ENCODE measurements at places on chromosomes 12 and 14.

DNA sequence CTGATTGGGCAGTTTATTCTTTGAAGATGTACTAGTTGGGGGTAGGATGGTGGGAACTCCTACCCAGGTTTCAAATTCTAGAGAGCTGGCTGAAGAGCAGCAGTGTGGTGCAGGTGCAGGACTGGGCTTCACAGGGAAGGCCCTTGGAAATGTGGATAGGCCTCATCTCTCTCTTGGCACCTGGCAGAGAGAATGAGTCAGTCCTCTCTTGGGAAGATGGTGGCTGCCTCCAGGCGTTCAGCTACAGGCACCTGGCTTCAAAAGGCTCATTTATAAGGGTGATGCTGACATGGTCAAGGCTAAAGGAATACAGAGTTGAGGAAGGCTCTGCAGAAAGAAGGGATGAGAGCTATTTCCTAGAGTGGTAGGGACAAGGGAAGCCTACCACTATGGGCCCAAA lies 179.7 kb upstream of the VASH1 start:
- DNase-seq: no peak

- no peak for DNase-seq
Measured at GRCh38 chr14:75519826-75520728, 2.2 kb upstream of the BATF start.

- no peak for DNase-seq
Measured at GRCh38 chr12:41234692-41235091, 46.6 kb downstream of the PDZRN4 start.

GRCh38 chr12:29158115-29158763 lies 9.2 kb downstream of the FAR2 start:
- DNase-seq: peak; percentile 11

- no peak for DNase-seq
Measured at GRCh38 chr12:92042791-92043531, 102.7 kb downstream of the BTG1 start.

GRCh38 chr14:91925001-91925726 lies 22.3 kb downstream of the FBLN5 start:
- no peak for DNase-seq

- no peak for DNase-seq
Measured at GRCh38 chr12:4438834-4439596, 6.6 kb downstream of the FGF6 start.

- no peak for DNase-seq
Measured at GRCh38 chr12:79508622-79509021, 182.1 kb downstream of the PAWR start.

DNA sequence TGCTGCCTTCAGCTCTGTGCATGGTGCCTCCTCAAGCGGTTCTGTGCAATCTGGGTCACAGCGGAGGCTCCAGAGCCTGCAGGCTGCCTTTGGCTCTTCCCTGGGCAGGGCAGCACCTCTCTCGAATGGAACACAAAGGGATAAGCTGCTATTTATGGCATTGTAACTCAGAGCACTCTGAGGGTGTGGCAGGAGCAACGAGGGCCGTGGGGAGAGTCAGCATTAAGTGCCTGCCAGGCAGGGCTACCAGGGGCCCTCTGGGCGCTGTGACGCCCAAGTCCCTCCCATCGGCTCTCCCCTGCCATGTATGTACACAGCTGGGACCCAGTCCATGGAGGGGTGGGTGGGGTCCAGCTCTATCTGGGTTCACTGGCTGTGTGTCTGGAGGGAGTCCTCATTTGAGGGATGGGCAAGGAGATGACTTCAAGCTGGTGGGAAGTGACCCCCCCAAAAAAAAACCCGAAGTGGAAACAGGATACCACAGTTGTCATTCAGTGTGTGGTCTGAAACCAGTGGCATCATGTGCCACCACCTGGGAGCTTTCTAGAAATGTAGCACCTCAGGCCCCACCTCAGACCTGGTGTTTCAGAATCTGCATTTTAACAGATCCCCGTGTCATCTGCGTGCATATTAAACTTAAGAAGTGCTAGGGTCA lies 44.0 kb upstream of the OAS1 start:
- DNase-seq: no peak

DNA sequence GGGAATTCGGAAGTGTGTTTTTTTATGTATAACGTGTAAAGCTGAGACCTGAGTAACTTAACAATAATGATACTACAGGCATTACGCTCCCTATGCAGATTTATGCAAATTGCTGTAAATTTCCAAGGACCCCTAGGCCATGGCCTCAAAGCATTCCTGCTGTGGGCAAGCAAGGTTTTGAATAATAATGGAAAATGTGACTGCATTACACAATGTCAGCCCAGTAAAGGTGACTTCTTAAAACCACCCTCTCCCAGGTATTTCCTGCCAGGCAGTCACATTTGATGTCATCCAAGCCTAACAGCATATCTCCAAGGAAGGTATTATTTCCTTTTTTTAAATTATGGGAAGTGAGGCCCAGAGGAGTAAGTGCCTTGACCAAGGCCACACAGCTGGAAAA lies 621.0 kb downstream of the BCL11B start:
- DNase-seq: no peak

DNA sequence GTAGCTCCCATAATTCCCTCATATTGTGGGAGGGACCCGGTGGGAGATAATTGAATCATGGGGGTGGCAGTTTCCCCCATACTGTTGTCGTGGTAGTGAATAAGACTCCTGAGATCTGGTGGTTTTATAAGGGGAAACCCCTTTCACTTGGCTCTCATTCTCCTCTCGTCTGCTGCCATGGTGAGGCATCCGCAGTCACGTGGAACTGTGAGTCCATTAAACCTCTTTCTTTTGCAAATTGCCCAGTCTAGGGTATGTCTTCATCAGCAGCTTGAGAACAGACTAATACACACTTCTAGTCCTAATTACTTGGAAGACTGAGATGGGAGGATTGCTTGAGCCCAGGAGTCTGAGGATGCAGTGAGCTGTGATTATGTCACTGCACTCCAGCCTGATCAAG lies 64.4 kb downstream of the TMX1 start:
- no peak for DNase-seq

DNA sequence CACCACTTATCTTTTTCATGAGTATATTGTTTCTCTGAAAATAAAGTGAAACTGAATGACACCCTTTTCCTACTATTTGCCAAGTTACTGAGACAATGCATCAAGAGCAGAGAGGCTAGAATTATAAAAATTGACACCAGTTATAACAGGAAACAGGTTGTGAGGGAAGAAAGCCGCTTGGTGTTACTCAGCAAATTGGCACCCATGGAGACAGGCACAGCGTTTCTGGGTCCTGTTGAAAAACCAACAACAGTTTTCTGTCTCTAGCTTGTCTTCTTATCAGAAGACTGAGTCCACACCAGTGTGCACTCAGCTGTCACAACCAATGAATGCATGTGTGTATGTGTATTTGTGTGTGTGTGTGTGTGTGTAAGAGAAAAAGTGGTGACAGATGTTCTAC lies 267.7 kb downstream of the KCNH5 start:
- DNase-seq: no peak

GRCh38 chr14:54102530-54102929 lies 145.9 kb upstream of the BMP4 start:
- DNase-seq: no peak

DNA sequence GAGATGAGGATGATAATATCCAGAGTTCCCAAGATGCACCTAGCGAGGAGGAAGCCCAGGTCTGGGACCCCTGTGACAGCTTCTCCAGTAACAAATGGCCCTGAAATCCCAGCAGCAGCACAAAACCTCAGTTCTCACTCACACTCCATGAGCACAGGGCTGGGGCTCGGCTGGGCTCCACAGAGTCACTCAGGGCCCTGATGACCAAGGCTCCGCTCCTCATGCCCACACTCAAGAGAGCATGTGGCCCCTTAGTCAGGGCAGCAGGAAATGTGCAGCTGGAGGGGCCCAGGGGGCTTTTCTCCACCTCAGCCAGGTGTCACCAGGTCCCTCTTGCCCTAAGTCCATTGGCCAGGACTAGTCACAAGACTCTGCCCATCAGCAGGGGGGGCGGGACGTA lies 242.7 kb upstream of the SFSWAP start:
- DNase-seq: no peak

DNA sequence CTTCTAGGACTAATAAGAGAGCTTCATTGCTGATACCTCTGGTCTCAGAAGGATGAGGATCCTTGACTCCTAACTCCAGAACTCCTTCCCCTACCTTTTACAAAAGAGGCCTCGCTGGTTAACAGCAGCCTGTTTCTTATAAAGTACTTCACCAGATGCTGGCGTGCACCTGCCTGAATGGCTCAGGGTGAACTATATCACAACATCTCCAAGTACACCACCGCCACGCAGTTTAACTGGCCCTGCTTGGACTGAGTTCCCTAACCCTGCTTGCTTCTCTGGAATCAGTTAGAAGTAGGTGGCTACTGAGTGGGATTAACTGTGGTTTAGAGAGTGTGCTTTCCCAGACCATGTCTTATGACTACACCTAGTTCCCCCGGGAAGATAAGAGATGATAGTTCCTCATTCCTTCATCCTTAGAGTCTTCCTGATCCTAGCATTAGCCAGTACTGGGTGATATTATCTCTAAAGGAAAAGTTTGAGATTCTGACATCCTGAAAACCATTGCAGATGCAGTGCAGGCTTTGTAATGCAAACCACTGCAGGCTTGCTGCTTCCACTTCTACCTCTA lies 3.0 kb downstream of the FOXJ2 start:
- DNase-seq: no peak

DNA sequence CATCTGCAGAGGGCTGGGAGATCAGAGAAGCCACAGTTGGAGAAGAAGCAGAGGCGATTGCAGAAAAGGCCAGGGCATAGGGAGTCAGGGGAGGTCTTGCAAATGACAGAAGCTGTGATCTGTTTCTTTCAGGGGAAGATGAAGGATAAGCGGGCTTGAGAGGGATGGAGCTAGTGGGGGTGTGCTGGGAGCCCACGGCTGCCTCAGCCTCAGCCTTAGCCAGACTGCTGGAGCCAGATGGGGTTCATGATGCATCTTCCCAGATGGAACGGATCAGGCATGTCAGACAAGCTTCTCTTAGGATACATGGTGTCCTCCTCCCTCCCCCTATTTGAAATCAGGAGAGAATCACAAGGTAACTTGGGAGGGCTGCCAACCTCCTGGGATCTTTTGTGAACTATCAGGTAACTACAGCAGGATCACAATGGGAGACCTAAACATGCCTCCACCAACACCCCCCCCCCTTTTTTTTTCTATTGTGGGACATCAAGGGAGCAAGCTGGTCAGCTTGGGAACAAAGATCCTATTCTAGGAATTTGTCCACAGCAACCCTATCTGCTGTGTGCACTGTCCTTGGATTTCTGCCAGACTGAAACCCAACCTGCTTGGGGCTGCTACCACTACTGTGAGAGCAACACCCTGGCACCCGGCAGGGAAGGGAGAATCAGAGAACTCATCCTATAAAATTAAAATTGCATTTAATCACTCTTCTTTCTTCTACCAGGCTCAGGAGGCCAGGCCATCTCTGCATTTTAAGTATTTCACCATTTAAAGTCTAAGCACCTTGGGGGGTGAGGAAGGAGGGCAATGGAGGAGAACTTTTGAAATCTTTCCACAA lies 10.7 kb upstream of the ATP2A2 start:
- peak; percentile 35 for DNase-seq

GRCh38 chr12:8946733-8947132 lies 2.7 kb downstream of the M6PR start:
- DNase-seq: no peak

- no peak for DNase-seq
Measured at GRCh38 chr12:91935296-91935695, 210.3 kb downstream of the BTG1 start.

- DNase-seq: no peak
Measured at GRCh38 chr14:50049703-50050570, 66.4 kb downstream of the VCPKMT start.

DNA sequence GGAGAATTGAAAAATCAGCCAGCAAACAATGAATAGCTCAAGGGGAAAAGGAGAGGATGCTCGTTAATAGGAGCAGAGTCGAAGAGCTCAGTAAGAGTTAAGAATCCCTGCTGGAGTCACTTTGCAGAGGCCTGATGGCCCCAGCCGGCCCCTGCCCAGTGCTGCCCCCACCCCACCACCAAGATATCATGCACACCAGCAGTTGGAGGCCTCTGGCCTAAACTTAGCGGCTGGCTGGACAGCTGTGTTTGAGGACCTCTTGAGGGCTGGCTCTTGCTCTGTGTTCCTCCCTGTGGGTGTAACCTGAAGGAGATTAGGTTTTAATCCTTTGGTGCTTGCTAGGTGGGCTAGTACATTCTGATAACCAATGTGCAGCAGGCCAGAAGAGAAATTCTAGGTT lies 142.0 kb downstream of the PLXNC1 start:
- DNase-seq: no peak

- DNase-seq: no peak
Measured at GRCh38 chr14:71597955-71598660, 334.1 kb upstream of the RGS6 start.

DNA sequence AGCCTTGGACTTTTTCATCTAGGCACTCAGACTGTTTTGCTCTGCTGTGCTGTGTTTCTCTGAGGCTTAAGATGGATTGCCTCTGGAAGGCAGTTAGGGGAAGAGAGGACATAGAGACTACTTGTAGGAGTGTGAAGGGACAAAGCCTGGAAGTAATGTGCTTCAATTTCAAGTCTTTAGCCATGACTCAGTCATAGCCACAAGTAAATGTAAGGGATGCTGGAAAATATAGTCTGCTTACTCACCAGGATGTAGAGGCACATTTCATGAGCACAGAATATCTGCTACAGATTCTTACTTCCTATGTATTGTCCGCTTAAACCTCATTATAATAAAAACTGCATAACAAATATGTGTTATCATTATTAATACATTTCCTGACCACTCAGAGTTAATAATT lies 794.3 kb upstream of the NOVA1 start:
- DNase-seq: no peak

GRCh38 chr12:12791756-12792369 lies 6.4 kb downstream of the APOLD1 start:
- DNase-seq: no peak

DNA sequence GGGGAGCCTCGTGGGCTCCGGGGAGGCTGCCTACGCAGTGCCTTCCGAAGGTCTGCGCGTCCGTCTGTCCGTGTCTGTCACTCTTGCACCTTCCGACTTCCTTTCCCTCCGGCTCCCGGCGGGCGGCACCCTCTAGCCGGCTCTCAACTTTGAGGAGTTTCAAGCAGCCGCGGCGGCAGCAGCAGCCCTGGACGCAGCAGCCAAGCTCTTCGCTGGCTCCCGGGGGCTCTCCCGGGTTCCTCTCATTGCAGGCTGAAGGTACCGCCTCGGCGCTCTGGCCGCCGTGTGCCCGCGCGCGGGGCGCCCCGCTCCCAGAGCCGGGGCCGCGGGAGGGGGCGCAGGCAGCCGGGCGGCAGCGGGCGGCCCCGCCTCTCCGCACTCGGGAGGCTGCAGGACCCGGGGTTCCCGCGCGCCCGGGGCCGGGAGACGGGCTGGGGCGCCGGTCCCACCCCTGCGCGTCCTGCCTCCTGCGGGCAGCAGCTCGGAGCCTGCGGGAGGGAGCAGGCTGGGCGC lies at the start of the genes AMIGO2 and PCED1B:
AMIGO2 (minus strand) TSS at position 492 of the 513 bp plus-strand sequence. CDS start 957 bp downstream, outside the sequence.
PCED1B (plus strand) TSS at position 154 of the 513 bp plus-strand sequence. CDS start 155,443 bp downstream, outside the sequence.
- DNase-seq: no peak

DNA sequence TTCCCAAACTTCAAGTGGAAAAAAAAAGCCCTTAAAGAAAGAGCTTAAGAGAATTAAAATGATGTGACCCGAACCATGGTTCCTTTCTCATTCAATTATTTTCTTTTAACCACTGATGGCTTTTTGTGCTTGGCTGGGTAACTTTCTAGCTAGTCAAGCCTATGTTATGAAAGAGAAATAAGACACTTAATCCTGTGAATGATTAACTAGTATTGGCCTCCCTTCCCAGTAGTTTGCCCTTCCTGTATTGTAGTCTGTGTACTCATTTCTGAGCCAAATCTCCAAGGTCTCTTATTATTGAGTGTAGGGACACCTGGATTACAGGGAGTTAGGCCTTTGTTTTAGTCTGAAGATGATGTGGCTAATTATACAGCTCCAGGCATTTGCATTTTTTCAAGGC lies 353.0 kb downstream of the RAD51B start:
- DNase-seq: no peak

Measured in occipital lobe (tissue), 3 donors.